ENCODE measurements at places on chromosomes 1 and 21.
A peak's percentile ranks its signal among the peaks of the same experiment; 100 is the strongest.

GRCh38 chr1:65476327-65476726 is 55.9 kb downstream of the LEPR start:
- DNase-seq, result no peak

GRCh38 chr1:32605711-32606424 is 44.5 kb downstream of the ZBTB8OS start:
- no peak for DNase-seq

- DNase-seq, result no peak
These were observed 39.2 kb downstream of the SYT6 start for GRCh38 chr1:114114185-114115094.

DNA sequence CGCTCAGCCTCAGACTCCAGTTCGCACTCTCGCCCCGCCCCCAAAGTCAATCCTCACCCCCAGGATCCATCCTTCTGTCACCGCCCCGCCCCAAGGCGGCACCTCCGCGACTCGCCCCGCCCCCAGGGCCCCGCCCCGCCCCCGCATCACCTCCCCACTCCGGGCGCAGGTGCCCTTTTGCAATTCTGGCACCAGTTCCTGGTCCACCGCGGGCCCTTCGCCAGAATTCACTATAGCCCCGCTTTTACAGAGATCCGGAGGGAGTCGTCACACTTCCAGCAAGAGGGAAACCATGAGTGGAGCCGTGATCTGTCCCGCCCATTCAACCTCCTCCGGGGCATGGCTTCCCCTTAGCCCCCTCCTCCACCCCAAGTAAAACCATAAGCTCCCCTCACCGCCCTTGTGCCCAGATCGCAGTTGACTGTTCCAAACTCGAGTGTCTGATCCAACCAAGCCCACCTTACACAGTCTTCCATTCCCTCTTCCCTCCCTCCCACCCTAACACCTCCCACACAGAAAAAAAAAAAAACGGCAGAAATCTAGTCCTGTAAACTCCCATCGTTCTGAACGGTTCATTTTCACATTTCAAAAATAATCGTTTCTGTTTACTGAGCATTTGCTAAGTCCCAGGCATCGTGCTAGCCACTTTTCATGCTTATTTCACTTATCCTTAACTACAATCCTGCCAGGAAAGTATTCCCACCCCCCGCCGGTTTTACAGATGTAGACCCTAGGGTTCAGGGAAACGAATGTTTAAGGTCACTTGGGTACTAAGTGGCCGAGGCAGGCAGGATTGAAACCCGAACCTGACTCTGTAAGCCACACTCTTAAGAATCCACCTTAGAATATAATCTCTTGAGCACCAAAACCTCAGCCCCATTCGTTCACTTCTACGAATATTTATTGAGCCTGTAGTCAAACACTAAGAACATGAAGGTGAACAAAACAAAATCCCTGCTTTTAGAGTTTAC is 1.3 kb upstream of the DNAJC16 start:
- DNase-seq, result no peak

DNA sequence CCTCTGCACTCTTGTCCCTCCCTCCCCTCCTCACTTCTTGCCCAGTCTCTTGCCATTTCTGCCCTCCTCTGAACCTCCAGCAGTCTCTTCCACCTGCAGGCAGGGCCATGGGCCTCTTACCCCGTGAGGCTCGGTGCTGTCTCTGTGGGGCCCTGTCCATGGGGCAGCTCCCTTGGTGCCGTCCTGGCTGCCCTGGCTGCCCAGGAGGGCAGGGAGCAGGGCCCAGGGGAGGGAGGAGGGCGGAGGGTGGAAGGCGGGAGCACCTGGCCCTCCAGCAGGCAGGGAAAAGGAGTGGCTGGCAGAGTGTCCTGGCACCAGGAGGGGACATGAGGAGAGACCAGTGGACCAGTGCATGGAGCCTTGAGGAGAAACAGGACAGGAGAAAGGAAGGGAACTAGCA is at the start of gene RORC:
TSS of gene RORC (minus strand) at position 198 of the 400 bp plus-strand sequence. CDS start at position 160, 38 bp downstream.
- DNase-seq, result no peak

DNA sequence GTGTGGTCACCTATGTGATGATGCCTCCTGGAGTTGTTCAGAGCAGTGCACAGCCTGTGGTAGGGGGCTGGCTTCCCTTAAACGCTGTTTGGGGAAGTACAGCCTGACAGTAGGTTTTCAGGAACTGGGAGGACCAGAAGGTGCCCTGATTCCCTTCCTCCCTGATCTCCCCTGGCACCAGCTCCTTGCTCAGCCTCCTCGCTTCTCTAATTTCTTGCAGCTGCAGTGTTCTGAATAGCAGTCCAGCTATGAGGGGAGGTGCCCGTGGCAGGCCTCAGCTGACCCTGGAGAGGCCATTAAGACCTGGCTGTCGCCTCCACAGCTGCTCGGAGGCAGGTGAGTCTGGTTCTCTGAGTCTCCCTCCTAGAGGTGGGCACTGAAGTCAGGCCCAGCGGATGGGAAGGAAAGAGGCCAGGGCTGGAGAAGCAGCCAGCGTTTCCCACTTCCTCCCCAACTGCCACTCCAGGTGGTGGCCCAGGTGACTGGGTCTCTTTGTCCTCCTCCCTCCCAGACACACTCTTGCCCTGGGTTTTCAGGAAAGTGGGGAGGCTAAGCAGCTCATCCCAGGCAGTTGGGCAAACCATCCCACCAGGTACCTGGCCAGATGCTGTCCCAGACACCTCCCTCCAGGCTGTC is 52.0 kb upstream of the RPL11 start:
- no peak for DNase-seq

GRCh38 chr1:18058206-18058921 is 49.2 kb upstream of the IGSF21 start:
- DNase-seq, result no peak

- DNase-seq, result peak; percentile 72
These were observed 11.1 kb downstream of the ADPRS start for GRCh38 chr1:36099681-36100341.
